ENCODE measurements at places on chromosomes 5 and 9.

DNA sequence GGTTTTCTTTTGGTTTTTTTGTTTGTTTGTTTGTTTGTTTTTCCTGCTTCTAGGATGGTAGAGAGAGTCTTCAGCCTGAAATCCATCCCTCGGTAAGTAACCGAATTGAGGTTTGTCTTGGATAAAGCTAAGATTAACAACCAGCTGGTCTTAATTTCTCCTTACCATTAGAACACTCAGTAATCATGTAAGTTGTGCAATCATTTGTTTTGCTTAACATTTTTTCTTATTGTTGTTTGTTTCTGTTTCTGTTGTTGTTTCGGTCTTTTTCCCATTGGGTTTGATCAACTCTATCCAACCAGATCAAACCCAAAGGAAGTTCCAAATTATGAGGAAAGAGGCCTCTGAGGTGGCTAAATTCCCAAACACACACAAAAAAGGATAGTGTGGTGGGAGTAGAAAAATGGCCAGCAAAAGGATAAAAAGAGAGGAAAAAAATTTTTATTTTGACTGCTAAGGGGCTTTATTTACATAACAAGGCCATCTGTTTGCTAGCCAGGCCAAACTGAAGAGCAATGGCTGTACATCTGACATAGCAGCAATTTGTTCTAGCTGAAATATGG lies 49.6 kb upstream of the ANKRD31 start:
- DNase-seq = no peak

DNA sequence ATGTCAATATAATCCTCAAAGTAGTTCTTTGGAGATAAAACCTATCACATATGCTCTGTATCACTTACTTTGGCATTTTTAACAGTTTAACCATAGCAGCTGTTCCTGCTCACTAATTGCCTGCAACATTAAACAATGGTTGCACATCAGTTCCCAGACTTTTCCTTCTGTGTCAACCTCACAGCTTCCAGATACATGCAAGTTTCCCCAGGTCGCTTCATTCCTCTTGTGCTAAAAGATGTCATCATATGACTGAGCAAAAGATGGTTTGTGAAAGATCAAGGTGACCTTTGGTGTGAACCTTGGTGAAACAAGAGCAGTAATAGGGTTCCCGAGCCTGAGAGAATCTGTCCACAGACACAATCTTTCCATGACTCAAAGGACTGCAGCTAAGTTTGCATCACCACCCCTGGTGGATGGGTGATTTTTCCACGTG lies 500.4 kb upstream of the PAPPA start:
- DNase-seq = peak; percentile 23

DNA sequence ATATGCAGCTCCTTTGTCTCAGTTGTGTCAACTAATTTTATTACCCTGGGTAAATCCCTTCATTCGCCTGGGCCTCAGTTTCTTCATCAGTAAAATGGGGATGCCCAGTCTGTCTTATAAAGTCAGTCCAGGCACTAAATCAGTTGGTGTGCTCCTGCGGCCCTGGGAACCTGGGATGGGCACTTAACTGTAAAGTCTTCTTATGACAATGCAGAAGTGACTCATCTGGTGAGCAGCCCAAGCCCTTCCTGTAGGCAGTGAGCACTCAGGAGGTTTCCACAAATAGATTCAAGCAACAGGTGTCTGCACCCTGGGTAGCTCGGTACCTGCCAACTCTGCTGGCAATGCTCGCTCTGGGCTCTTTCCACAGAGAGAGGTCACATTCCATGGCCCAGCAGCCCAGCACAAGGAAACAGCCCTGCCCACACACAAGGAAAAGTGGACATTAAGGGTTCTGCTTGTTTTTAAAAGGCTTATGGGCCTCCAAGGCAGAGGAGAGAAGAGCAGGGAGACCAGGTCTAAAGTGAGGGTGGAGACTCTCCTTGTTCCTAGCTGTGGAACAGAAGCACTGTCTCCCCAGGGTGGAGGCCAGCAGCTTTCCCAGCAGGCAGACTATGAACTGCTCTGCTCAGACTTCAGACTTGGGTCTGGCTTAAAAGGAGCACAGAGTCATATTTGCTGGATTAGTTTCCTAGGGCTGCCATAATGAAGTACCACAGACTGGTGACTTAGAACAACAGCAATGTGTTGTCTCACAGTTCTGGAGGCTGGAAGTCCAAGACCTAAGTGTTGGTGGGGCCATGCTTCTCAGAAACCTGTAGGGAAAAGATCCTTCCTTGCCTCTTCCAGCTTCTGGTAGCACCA lies 89.7 kb upstream of the ADRA1B start:
- DNase-seq = no peak

- DNase-seq = peak; percentile 38
Measured at GRCh38 chr9:135474915-135475314, 4.7 kb upstream of the PPP1R26 start.

- DNase-seq = no peak
Measured at GRCh38 chr9:126151686-126152134, 174.9 kb upstream of the MVB12B start.

- DNase-seq = no peak
Measured at GRCh38 chr5:180034564-180034963, 37.0 kb downstream of the RNF130 start.

DNA sequence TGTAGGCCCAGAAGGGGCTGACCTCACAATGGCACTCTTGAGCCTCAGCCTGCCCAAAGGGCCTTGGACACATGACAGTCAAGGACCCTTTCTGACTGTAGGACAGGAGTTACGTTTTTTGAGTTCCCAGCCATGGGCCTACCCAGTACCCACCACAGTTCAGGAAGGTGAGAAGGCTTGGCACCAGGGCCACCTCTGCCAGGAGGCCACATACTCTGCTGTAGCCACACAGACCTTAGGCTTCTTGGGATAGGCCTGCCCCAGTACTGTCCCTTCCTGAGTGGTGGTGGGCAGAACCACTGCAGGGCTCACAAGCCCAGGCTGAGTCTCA lies 12.8 kb downstream of the PDLIM4 start:
- DNase-seq = no peak

- no peak for DNase-seq
Measured at GRCh38 chr9:636931-637591, 204.4 kb upstream of the DMRT1 start.
